MM.1S (cell line): ENCODE measurements at places on chromosomes 3 and 15.

GRCh38 chr3:45355351-45355750 is 33.0 kb upstream of the LARS2 start:
- H3K4me3 ChIP-seq = no peak overlapping the region
- H3K27ac ChIP-seq = no peak overlapping the region
- no peaks in the 10 kb centered on the region for H3K36me3 ChIP-seq
- no peaks in the 10 kb centered on the region for H3K27me3 ChIP-seq

DNA sequence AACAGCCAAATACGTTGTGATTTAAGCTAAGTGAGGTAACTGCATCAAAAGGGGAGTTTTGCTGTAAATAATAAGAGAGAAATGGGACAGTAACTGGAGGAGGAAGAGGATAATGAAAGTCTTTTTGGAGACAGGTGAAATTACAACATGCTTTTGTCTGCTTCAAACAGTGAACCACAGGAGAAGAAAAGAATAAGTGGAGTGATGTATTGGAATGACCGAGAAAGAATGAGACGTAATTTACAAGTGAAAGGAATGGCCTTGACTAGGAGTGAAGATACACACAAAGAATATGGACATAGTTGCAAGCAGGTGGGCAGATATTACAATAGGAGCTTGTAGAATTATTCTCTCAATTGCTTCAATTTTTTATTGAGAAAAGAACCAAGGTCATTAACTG is 550.8 kb downstream of the DIPK2A start:
- no peak for DNase-seq
- H3K27me3 ChIP-seq = no peaks in the 10 kb centered on the region
- no peaks in the 10 kb centered on the region for H3K36me3 ChIP-seq
- H3K27ac ChIP-seq = no peak overlapping the region

DNA sequence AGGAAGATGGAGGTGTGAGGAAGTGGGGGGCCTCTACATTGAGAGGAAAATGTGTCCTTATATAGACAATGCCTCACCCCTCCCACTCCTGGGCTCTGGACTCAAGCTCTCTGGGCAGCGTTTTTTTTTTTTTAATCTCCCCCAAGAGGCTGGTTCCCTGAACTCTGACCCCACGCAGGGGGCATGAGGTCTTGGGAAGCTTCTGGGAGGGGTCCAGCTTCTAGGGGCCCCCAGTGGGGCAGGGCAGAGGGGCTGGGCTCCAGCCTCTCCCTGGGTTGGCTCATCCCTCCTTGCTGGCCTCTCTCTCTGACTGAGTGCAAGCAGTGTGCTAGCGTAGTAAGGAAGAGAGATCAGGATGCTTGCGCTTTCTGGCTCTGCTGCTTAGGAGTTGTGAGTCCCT is 101.4 kb upstream of the HACD2 start:
- no peak for DNase-seq
- H3K4me1 ChIP-seq = no peaks in the 10 kb centered on the region
- H3K27ac ChIP-seq = no peak overlapping the region
- no peak overlapping the region for H3K4me3 ChIP-seq
- H3K27me3 ChIP-seq = no peaks in the 10 kb centered on the region

DNA sequence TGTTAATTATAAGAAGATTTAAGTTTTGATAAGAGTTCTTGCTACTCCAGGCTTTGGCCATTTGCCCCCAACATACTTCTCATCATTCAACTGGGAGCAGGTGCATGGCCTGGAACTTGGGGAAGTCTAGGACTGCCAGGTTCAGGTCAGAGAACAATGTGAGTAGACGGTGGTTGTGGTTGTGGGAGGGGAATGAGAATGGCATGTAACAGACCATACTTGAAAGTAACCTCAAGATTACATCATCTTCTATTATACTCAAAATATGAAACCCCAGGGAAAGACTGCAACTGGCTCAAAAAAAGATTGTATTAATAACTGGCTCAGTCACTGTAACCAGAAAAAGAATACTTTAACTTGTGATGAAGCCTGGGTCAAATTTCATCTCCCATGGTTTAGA is 364.9 kb upstream of the DPPA4 start:
- no peak overlapping the region for H3K27ac ChIP-seq
- DNase-seq = peak; percentile 84
- no peaks in the 10 kb centered on the region for H3K27me3 ChIP-seq
- H3K4me1 ChIP-seq = peaks cover 16% of the 10 kb centered on the region

DNA sequence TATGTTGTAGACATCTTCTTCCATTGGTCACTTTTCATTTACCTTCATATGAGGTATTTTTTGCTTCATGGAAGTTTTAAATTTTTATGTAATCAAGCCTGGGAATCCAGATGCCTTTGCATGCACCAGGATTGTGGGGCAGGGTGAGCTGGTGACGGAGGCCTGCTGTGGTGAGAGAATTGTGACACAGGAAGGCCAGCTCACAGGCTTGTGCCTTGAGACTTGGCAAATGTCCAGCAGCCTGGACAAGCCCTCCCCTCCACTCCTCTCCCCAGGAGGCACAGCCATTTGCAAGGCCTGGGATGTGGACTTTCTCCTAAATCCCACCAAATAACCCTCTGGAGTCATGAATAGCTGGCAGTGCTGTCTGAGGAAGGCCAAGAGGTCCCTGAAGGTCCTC is 67.4 kb downstream of the RHCG start:
- DNase-seq = no peak
- no peaks in the 10 kb centered on the region for H3K27me3 ChIP-seq
- H3K4me1 ChIP-seq = no peaks in the 10 kb centered on the region
- H3K36me3 ChIP-seq = no peaks in the 10 kb centered on the region
- H3K4me3 ChIP-seq = no peak overlapping the region
- no peak overlapping the region for H3K27ac ChIP-seq

GRCh38 chr3:130849091-130849552 is 44.8 kb upstream of the ATP2C1 start:
- DNase-seq = peak; percentile 68
- H3K4me3 ChIP-seq = no peak overlapping the region
- H3K27ac ChIP-seq = peak overlapping the region; percentile 93
- H3K36me3 ChIP-seq = no peaks in the 10 kb centered on the region
- no peaks in the 10 kb centered on the region for H3K27me3 ChIP-seq
- H3K4me1 ChIP-seq = peaks cover 34% of the 10 kb centered on the region

DNA sequence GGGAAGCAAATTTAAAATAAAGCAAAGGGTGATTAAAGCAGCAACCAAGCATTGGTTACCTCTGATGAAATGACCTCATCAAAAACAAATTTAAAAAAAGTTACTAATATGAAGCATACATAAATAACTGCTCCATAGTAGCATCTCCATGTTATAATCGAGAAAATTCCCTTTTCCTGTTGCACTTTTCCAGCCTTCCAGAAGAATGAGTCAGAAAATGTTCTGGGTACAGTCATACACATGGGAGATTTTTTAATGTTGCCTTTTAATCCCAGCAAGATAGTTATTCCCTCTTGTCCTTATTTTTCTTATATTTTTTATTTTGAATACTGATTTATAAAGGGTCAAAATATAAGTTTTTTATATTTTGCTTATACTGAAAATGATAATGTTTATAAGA is 2.6 kb upstream of the TMCO5A start:
- no peak for DNase-seq
- no peak overlapping the region for H3K4me3 ChIP-seq
- H3K4me1 ChIP-seq = no peaks in the 10 kb centered on the region
- H3K36me3 ChIP-seq = no peaks in the 10 kb centered on the region
- H3K27ac ChIP-seq = no peak overlapping the region

DNA sequence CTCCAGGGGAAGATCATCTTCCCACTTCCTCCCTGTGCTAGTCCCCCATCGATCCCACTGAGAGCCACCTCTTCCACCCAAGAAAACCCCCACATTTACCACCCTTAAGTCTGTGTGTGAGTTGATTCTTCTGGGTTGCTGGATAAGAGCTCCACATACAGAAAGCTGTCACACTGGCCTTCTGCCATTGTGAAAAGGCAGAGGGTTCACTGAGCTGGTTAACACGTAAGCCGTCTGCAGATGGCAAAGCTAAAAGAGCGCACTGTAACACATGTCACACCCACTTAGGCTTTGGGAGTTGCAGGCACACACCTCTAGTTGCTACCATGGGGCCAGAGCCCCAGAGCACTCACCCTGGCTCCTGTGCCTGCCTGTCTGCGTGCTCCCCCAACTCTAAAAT is 309.8 kb upstream of the LRRC3B start:
- H3K27me3 ChIP-seq = no peaks in the 10 kb centered on the region
- H3K27ac ChIP-seq = no peak overlapping the region
- no peak for DNase-seq
- no peak overlapping the region for H3K4me3 ChIP-seq
- no peaks in the 10 kb centered on the region for H3K4me1 ChIP-seq

GRCh38 chr3:79902151-79902550 is 134.4 kb upstream of the ROBO1 start:
- no peaks in the 10 kb centered on the region for H3K36me3 ChIP-seq
- DNase-seq = no peak
- H3K4me1 ChIP-seq = no peaks in the 10 kb centered on the region
- no peak overlapping the region for H3K27ac ChIP-seq

DNA sequence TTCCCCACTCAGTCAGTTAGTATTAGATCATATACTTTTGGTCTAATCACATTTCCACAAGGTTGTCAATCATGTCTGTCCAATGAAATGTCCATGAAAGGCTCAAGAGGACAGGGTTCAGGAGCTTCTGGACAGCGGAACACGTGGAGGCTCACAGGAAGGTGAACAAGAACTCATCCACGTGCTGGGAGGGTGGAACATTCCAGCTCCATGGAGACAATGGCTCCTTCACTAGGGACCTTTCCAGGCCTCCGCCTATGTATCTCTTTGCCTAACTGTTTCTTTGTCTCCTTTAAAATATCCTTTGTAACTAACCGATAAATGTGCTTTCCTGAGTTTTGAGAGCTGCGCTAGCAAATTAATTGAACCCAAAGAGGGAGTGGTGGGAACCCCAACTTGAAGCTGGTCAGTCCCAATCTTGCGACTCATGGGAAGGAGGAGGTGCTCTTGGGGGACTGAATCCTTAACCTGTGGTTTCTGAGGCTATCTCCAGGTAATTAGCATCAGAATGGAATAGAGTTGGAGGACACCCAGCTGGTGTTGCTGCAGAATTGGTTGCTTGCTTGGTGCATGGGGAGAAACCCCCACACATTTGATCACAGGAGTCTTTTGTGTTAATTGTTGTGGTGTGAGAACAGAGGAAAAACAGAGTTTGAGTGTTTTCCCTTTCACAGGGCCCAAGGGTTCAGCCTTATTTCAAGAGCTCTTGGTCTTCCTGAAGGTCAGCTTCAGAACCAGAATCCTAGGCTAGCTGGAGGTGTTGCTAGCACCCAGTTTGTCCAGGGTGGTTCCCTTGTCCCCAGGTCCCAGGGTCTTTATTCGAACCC is 3.0 kb upstream of the TKT start:
- DNase-seq = no peak
- H3K4me3 ChIP-seq = no peak overlapping the region
- peaks cover 8% of the 10 kb centered on the region; the same call in 1 of the 2 replicates for H3K4me1 ChIP-seq
- no peak overlapping the region for H3K27ac ChIP-seq
- no peaks in the 10 kb centered on the region for H3K36me3 ChIP-seq
- no peaks in the 10 kb centered on the region for H3K27me3 ChIP-seq

DNA sequence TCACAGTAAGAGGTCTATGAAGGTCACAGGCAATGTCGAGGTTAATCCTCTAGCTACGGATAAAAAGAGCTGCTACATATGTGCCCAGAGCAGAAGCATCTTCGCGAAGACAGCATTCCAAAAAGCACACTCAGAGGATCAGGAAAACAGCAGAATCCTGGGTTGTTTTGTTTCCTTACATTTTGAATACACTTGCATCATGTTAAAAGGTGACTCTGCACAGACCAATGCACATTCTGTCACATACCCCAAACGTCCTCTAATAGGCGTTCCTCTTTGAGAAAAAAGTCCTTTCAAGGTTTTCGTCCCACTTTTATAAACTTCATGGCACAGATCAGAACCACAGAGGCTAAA is 52.7 kb downstream of the VGLL4 start:
- H3K4me1 ChIP-seq = no peaks in the 10 kb centered on the region
- no peaks in the 10 kb centered on the region for H3K36me3 ChIP-seq
- no peaks in the 10 kb centered on the region for H3K27me3 ChIP-seq
- H3K27ac ChIP-seq = no peak overlapping the region
- DNase-seq = no peak
- no peak overlapping the region for H3K4me3 ChIP-seq
